ENCODE measurements at places on chromosomes 6 and 20.
A peak's percentile ranks its signal among the peaks of the same experiment; 100 is the strongest.

DNA sequence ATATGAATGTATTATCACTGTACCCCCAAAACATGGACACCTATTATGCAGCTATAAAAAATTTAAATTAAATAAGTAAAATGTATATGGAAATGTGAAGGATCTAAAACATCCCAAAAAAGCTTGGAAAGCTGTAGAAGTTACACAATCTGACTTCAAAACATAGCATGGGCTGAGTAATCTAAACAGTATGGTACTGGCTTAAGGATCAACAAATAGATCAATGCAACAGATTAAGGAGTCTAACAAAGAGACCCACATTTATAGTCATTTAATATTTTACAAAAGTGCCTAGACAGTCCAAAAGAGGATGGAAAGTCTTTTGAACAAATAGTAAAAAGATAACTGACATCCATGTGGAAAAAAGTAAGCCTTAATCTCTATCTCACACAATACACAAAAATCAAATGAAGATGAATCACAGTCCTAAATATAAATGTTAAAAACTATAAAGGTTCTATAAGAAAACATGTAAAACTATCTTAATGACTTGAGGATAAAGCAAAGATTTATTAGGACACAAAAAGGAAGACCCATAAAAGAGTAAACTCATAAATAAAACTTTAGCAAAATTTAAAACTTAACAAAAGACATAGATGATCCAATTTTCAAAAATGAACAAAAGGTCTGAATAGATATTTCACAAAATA, 46.8 kb downstream of the RANBP9 start:
- no peak for DNase-seq

GRCh38 chr20:50269091-50270033, 78.7 kb downstream of the CEBPB start:
- DNase-seq = no peak

GRCh38 chr6:16482702-16483314, 244.4 kb downstream of the GMPR start:
- DNase-seq = no peak

DNA sequence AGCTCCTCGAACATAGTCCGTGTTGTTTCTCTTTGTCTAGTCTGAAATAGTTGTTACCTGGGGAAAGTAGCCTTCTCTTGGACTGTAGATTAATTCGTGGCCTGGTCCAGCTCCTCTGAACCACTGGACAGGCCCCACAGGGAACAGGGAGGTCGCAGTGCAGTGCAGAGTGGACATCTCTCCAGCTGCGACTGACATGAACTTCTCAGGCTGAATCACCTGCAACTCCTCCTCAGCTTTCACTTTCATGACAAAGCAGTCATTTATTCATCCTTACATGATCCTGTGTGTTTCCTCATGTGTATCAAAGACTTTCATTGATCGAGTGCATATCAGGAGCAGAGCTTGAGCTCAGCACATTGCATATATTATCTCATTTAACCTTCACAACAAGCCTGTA, 19.1 kb upstream of the SIRPG start:
- DNase-seq = no peak

DNA sequence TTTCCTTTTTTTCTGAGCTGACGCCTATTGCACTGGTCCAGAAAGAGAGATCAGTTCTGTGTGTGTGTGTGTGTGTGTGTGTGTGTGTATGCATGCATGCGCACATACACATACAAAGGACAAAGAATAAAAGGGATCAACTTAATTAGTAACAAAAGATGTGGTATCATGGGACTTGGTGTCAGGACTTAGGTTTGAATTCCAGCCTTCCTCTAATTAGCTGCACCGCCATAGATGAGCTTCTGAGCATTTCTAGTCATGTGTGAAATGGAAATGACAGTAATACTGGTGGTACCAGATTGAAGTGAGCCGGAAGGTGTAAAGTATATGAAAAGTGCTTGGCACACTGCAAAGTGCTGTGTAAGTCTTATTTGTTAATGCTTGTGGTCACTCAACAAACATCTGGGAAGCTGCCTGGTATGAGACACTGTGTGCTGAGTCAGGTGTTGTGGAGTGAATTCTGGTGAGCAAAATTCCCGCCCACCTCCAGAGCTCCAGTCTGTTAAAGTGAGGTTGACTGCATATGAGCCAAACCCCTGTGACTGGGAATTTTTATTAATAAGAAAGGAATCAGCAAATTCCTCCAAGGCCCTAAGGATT, 12.4 kb downstream of the DAAM2 start:
- no peak for DNase-seq

DNA sequence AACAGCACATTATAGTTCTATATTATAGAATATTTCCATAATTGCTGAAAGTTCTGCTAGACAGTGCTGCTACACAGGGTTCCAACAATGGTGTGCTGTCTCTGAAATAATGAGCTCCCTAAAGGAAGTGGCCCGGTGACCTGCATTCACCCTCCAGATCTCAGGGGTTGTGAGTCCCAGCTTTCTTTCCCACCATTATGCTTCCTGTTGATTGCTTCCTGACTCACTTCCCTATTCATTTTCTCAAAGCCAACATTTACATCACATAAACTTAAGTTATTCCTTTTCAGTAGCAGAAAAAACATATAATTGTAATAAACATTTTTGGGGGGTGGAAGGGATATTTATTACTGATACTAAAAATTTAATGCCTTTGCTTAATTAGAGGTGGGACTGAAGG, 12.9 kb upstream of the CCN6 start:
- DNase-seq = no peak

DNA sequence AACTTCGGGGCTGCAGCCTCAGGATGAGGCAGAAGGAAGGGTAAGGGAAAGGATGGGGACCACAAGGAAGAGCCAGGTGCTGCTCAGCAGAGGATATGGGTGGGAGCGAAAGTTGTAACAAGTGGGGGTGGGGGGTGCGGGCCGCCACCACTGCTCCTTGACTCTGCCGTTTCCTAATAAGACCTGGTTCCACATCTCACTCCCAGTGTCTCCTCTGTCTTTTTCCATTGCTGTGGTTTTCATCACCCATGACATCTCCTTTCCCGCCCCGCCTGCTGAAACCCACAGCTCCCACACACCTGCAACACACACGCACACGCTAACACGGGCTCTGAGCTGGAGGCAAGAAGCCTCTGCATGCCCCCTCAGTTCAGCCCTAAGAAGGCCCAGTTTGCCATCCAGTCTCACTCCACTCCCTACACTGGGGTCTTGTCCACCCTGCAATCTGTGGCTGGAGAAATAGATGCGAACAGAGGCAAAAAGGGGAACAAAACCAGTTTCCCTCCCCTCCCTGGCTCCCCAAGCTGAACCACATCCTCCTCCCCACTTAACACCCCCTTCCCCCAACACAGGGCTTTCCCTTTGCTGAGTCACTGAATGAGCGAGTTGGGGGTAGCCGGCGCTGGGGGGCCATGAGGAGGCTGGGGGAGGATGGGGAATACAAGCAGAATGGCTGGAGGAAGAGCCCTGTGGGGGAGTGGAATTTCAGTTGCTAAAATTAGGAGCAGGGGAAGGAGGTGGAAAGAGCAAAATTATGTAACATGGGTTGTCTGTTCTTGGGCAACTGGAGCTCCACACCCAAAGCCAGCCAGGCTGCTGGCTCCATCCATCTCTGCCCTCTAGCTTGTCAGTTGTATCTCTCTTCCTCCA, 11.5 kb downstream of the NFKBIL1 start:
- no peak for DNase-seq

- no peak for DNase-seq
Observed at GRCh38 chr6:33850869-33851541, 47.2 kb upstream of the MLN start.

DNA sequence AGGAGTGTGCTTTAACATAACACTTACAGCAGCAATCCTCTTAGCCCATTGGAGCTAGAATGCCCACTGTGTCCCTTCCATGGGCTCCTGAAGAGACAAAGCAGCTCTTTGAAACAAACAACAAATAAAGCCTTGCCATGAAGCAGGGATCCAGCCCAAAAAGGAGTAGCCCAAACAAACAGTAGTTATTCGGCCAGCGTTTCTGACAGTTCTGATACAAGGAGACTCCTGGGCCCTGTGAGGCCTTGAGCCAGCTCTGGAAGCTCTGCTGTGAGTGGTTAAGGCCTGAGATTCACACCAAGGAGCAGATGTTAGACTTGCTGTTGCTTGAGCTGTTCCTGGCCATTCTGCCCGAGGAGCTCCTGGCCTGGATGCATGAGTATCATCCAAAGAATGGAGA, 16.9 kb upstream of the ZSCAN16 start:
- no peak for DNase-seq

DNA sequence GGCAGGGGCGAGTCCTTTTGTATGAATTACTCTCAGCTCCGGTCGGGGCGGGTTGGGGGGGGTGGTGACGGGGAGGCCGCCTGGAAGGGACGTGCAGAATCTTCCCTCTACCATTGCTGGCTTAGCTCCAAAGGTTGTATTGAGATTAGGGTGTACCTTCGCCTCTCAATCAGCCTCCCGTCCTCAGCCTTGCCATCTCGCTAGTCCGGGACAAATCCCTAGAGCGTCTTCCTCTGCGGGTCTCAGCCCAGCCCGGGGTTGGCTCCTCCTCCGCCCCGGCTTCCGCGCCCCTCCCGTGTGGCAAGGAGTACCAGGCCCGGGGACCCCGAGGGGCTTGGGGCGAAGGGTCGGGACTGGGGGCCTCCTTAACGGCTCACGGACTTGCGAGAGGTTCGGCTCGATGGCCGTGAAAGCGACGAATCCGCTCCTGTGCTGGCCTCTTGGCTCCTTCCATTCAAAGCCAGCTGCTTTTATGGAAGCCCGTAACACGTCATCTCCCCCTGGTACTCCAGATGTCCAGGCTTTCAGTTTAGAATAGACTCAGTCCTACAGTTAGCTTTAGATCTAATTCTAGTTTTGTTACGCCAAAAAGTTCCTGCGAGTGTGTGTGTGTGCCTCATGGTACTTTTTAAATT, 636 bp upstream of the EEF1A1 start:
- peak; percentile 65 for DNase-seq

Measured in stimulated activated CD4-positive, alpha-beta T cell treated with anti-CD3 and anti-CD28 coated beads, TNF-alpha, amount 100 ng/mL, for 4 hours (primary cell).